ENCODE measurements at places on chromosomes 1 and 21.

DNA sequence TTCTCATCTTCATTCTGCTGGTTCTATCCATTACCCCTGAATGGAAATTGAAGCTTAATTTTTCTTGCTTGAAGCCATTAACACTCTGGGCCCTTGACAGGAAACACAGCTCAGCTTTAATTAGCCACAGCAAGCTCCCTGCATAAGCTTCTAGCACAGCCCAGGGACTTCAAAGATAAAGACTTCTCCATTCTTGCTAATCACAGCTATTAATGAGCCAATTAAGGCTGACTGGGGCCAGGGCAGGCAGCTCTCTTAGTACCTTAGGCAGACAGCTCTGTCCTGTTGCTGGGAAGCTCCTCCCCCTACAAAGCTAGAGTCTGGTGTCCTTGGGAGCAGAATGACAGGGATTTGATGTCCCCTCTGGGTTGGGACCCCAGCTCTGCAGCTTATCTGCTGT is 27.9 kb upstream of the TRABD2B start:
- DNase-seq = no peak

- DNase-seq = no peak
Observed at GRCh38 chr1:231612393-231613089, 14.0 kb upstream of the DISC1 start.

GRCh38 chr1:191508239-191508638 is 650.0 kb upstream of the RGS18 start:
- DNase-seq = no peak

- DNase-seq = no peak
Observed at GRCh38 chr1:230598745-230599144, 43.5 kb upstream of the COG2 start.

- DNase-seq = no peak
Observed at GRCh38 chr1:184975208-184975870, 1.0 kb upstream of the NIBAN1 start.

- DNase-seq = no peak
Observed at GRCh38 chr21:25676451-25676850, 37.4 kb downstream of the JAM2 start.

GRCh38 chr1:172699111-172699510 is 40.2 kb downstream of the FASLG start:
- DNase-seq = no peak
